NCI-H187 treated with DMSO at 0.1 percent for 48 hours (cell line): ENCODE measurements at places on chromosomes 16 and 17.

GRCh38 chr17:39995438-39995837 is 14.8 kb downstream of the PSMD3 start:
- no peak for DNase-seq

DNA sequence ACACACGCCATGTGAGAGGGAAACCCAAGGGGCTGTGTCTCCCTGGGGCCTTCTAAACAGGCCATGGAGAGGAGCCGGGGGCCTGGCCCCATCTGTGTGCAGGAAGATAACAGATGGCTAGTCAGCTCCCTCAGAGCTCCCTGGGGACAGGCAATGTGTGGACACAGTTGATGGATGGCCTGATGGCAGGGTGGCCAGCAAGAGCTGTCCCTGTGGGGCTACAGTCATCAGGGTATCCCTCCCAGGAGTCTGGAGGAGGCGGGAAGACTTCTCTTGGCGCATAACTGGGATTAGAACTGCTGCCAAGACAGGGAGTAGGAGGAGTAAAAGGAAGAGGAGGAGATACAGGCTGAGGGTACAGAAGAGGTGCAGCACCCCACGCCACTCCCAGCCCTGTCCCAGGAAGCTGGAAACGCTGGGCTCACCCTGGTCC is 17.3 kb downstream of the MYO18A start:
- no peak for DNase-seq

DNA sequence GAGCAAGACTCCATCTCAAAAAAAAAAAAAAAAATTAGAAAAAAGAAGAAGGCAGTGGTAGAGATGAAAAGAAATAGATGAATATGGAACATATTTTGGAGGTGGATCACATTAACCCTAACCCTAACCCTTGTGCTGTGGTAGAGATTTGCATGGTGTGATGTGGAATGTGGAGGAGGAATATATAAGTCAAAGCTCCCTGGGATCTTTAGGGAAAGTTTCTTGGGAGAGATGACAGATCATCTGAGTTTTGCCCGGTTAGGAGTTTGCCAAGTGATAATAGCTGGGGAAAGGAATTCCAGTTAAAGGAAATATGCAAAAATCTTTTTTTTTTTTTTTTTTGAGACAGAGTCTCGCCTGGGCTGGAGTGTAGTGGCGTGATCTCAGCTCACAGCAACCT is 13.0 kb upstream of the BLMH start:
- no peak for DNase-seq

DNA sequence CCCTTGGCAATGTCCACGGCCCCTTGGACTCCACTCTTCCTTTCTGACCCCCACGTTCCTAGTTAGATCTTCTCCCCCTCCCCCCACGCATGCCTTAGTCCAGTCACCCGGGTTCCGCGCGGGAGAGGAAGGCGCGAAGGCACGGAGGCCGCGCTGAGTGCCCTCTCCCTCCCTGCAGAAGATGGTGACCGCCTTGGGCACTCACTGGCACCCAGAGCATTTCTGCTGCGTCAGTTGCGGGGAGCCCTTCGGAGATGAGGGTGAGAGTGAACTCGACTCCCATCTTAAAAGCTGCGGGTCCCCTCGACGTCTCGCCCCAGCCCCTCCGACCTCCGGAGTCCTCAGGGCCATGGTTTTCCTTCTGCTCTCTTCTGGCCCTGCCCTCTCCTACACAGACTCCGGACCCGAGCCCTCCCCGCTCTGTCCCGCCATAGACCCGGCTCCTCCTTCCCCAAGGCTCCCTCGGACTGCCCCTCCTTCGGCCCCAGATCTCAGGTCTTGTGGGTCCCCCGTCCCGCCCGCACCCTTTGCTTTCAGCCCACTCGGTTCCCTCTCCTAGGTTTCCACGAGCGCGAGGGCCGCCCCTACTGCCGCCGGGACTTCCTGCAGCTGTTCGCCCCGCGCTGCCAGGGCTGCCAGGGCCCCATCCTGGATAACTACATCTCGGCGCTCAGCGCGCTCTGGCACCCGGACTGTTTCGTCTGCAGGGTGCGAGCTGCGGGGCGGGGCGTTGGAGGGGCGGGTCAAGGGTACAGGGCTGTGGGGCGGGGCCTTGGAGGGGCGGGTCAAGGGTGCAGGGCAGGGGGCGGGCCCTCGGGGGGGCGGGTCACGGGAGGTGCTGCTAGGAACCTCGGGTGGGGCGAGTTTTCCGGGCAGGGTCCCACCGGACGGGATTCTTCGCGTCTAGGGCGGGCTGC is 4.6 kb downstream of the TGFB1I1 start:
- no peak for DNase-seq

DNA sequence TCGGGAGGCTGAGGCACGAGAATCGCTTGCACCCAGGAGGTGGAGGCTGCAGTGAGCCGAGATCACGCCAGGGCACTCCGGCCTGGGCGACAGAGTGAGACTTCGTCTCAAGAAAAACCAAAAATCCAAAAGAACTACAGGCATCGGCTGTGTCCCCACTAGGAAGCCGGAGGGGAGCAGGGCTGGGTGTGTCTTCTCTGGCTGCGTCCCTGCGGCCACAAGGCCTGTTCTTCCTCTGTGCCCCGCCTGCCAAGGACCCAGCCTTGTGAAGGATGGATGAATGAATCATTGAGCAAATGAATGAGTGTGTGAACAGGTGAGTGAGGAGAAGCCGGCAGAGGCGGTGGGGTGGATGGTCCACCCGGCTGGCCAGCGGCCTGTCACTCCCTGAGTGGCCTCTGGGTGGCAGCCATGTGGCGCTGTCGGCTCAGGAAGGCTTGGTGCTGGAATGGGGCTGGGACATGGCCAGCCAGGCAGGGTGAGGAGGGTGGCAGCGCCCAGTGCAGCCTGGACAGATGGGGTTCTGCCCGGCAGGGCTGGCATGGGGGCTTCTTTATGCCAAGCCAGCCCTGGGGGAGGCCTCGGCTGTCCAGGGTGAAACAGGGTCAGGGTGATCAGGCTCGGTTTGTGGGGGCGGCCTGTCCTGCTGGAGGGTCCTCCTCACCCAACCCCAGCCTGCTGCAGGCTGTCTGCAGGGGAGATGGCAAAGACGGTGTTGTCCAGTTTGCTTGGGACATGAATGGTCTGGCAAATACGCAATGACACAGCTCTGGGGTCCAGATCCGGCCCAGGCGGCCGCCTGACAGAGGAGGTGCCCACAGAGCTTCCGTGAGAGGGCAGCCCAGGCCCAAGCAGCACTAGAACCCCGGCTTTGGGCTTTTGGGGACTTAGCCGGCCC is 21.7 kb downstream of the SLC25A10 start:
- DNase-seq, result peak; percentile 30

- no peak for DNase-seq
Observed at GRCh38 chr17:78342449-78343186, 17.3 kb downstream of the SOCS3 start.

- no peak for DNase-seq
Observed at GRCh38 chr16:54282928-54283724, 3.5 kb downstream of the IRX3 start.
